ENCODE measurements at places on chromosomes 3 and 15.

GRCh38 chr3:58539626-58540025 lies 2.6 kb upstream of the ACOX2 start:
- DNase-seq = no peak

DNA sequence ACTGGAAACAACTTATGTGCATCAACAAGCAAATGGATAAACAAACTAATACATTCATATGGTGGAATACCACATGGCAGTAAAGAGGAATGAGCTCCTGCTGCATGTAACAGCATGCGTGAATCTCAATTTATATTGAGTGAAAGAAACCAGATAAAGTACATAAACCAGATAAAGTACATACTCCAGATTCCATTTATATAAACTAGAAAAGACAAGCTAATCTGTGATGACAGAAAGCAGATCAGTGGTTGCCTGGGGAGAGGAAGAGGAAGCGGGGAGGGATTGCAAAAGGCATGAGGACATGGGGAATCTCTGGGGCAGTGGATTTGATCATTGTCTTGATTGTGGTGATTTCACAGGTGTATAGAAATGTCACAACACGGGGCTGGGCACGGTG lies 34.2 kb downstream of the LIMD1 start:
- no peak for DNase-seq

DNA sequence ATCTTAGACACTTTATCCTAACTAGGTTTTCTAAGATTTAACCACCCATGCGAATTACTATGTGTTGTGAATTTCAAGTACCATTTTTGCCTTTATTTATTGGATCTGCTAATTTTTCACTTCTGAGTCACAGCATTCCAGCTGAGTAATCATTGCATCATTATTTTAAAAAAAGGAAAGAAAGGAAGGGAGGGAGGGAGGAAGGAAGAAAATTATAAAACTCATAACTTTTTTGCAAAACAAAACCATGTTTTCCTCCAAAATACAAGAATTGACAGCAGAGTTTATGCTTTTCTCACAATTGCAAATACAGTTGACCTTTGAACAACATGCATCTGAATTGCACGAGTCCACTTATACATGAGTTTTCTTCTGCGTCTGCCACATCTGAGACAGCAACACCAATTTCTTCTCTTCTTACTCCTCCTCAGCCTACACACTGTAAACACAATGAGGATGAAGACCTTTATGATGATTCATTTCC lies 651.4 kb upstream of the NECTIN3 start:
- no peak for DNase-seq

GRCh38 chr15:77901921-77902750 lies 175.4 kb downstream of the TBC1D2B start:
- DNase-seq = no peak

GRCh38 chr3:171838218-171838720 lies 4.9 kb upstream of the TMEM212 start:
- no peak for DNase-seq

DNA sequence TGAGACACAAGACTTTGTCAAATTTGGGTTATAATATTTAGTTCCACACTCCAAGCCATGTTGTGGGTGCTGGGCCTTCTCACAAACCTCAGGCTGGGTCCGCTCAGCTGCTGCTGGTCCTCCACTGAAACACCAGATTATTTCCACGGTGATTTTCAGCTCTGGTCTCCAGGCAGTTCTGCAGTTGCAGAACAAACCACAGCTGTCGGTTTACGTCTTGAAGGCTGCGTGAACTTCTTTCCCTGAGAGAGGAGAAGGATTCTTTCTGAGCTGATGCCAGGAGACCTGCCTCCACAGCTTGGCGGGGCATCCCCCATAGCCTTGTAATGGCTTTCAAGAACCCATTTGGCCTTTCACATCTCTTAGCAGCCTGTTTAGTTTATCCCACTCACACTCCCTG lies 16.2 kb downstream of the GALNT15 start:
- DNase-seq = no peak

DNA sequence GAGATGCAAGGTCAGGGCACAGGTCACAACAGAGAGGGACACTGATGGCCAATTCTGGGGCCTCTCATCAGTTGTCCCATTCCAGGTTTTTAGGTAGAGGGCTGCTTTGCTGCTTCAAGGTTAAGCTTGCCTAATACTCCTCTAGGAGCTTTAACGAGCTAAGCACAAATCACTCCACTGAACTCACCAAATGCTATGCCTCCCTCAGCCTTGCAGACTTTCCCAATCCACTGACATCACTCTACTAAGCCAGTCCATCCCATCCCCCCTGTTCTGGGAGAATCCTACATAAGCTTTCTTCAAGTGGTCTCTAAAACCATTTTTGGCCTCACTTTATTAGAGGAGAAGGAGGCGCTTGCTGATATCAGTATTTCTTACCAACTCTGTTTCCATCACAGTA lies 24.8 kb upstream of the PDCD6IP start:
- no peak for DNase-seq

GRCh38 chr3:43117257-43117656 lies 11.4 kb upstream of the POMGNT2 start:
- no peak for DNase-seq

DNA sequence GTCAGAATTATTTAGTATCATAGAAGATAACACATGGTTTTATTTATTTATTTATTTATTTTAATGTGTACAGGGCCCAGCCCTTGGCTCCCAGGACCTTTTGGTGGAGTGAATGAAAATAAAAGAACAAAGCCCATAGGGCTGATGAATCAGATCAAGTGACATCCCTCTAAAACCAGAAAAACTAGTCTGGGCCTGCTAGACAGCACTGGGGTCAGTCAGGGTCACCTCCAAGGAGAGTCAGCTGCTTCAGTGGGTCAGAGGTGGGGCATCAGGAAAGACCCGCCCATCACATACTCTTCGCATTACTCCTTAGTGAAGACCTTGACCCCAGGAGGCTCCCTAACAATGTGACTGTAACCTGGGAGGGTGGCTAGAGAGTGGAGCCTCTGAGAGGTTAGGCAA lies 12.8 kb downstream of the PPCDC start:
- DNase-seq = no peak
